ENCODE measurements at places on chromosomes 2 and 18. TPM values are rescaled to one million over a fixed set of nuclear protein-coding genes. Genes with fewer than 3 reads are reported as not detected.

GRCh38 chr18:66105016-66105415 is 354.2 kb downstream of the CDH7 start:
- H3K4me3 ChIP-seq, result no peak overlapping the region
- H3K4me1 ChIP-seq, result no peaks in the 10 kb centered on the region
- no peak for DNase-seq
- no peaks in the 10 kb centered on the region for H3K27me3 ChIP-seq

DNA sequence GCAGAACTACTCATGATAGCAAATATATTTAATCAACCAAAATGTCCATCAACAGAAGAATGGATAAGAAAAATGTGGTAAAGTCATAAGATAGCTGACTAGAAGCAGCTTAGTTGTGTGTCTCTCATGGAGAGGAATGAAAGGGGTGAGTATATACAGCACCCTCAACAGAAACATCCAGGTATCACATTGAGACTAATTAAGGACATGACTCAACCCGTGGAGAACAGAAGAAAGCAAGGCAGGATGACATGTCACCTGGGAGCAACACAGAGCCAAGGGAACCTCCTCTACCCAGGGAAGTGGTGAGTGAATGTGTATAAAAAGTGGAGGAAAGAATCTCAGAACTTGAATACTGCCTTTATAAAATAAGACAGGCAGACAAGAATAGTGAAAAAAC is 1695.0 kb upstream of the CELF4 start:
- no peak overlapping the region for H3K27ac ChIP-seq
- no peaks in the 10 kb centered on the region for H3K4me1 ChIP-seq
- no peaks in the 10 kb centered on the region for H3K27me3 ChIP-seq
- no peak overlapping the region for H3K4me3 ChIP-seq
- no peaks in the 10 kb centered on the region for H3K36me3 ChIP-seq

DNA sequence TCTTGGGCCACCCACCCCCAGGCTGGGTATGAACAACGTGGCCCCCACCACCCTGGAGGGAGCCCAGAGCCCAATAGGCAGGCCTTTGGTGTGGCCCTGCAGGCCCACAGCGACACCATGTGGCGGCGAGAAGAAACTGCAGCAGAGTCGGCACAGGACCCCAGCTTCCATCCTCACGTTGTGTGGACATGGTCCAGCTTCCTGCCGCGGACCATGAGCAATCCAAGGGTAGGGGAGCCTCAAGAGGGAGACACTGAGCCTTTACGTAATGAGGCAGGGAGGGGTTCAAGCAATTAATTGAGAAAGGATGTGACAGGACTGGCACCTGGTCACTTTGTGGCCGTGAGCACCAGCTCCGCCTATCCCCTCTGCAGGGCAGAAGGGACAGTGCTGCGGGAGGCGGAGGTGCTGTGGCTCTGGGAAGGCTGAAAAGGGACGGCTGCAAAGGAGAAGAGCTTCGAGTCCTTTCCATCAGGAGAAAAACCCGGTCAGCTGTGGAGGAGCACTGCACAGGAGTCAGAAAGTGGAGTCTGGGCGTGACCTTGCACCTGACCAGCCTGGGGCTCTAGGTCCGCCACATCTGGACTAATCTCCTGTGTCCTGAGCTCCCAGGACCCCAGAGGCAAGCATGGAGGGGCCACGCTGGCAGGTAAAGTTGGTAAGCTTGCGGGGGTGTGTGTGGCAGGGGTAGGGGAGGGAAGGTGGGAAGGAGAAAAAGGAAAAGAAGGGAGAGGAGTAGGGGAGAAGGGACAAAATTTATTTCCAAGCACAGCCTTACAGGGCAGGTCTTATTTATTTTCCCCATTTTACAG is 44.9 kb downstream of the TMEM37 start:
- H3K27ac ChIP-seq, result no peak overlapping the region
- H3K4me1 ChIP-seq, result no peaks in the 10 kb centered on the region
- peak; percentile 11 for DNase-seq
- no peaks in the 10 kb centered on the region for H3K36me3 ChIP-seq
- no peaks in the 10 kb centered on the region for H3K27me3 ChIP-seq
- no peak overlapping the region for H3K4me3 ChIP-seq

DNA sequence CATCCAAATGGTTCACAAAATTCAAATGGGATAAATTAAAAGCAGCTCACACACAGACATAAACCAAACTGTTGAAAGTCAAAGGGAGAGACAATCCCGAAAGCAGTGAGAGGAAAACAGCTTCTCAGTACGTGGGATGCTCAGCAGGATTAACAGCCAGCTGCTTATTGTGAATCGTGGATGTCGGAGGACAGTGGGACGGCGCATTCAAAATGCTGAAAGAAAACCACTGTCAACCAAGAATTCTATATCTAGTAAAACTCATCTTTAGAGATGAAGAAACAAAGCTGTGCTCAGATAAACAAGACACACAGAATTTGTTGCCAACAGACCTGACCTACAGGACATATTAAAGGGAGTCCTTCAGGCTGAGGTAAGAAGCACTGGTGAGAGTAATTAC is 102.9 kb downstream of the NFATC1 start:
- H3K36me3 ChIP-seq, result peaks cover 6% of the 10 kb centered on the region
- no peaks in the 10 kb centered on the region for H3K4me1 ChIP-seq
- no peak overlapping the region for H3K4me3 ChIP-seq
- H3K27ac ChIP-seq, result no peak overlapping the region
- H3K27me3 ChIP-seq, result no peaks in the 10 kb centered on the region
- DNase-seq, result no peak

GRCh38 chr2:45833968-45834344 is 182.5 kb downstream of the PRKCE start:
- no peak for DNase-seq
- H3K4me3 ChIP-seq, result no peak overlapping the region
- no peaks in the 10 kb centered on the region for H3K27me3 ChIP-seq
- no peaks in the 10 kb centered on the region for H3K36me3 ChIP-seq
- H3K27ac ChIP-seq, result no peak overlapping the region

- no peaks in the 10 kb centered on the region for H3K36me3 ChIP-seq
- no peaks in the 10 kb centered on the region for H3K27me3 ChIP-seq
- no peak overlapping the region for H3K4me3 ChIP-seq
- H3K4me1 ChIP-seq, result no peaks in the 10 kb centered on the region
- no peak for DNase-seq
- H3K27ac ChIP-seq, result no peak overlapping the region
These were observed 617 bp upstream of the ALPG start for GRCh38 chr2:232405943-232406510.

DNA sequence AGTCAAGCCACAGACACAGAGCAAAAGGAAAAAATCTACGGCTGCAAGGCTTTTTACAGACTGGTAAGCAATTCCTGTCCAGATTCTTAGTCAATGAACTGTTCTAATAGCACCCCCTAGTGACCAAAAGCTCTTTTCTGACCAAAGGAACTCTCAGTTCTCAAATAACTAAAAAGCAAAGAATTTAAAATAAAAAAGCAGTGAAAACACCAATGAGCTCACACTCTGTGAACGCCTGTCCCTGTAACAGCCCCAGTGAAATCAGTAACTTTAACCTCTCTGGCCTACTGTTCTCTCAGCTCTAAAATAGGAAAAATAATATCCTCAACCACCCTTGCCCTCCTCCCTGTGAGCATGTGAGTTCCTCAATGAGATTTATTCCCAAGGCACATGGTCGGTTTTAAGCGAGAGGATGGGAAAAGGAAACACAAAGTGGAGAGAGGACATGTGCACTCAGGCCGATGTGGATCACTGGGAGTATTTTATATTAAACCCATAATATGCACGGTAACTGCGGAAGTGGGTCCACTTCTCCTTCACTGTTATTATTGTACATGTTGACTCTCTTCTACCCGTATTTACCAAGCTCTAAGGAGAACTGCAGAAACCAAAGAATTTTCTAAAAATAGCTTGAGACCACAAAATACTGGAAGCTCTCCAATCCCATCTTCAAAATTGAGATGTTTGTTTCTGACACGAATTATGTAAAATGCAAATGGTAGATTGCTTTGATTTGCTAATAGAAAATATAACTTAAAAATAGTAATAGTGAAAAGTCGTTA is 128.5 kb downstream of the STK39 start:
- no peak overlapping the region for H3K27ac ChIP-seq
- H3K27me3 ChIP-seq, result no peaks in the 10 kb centered on the region
- DNase-seq, result peak; percentile 21
- H3K36me3 ChIP-seq, result peaks cover 9% of the 10 kb centered on the region
- no peak overlapping the region for H3K4me3 ChIP-seq

- no peak for DNase-seq
- no peaks in the 10 kb centered on the region for H3K4me1 ChIP-seq
- H3K27me3 ChIP-seq, result no peaks in the 10 kb centered on the region
These were observed 47.6 kb downstream of the TNS1 start for GRCh38 chr2:217954971-217955740.

- H3K27ac ChIP-seq, result no peak overlapping the region
- no peaks in the 10 kb centered on the region for H3K27me3 ChIP-seq
- no peak for DNase-seq
- H3K4me3 ChIP-seq, result no peak overlapping the region
- no peaks in the 10 kb centered on the region for H3K4me1 ChIP-seq
These were observed 54.5 kb downstream of the TSHZ1 start for GRCh38 chr18:75264926-75265597.

DNA sequence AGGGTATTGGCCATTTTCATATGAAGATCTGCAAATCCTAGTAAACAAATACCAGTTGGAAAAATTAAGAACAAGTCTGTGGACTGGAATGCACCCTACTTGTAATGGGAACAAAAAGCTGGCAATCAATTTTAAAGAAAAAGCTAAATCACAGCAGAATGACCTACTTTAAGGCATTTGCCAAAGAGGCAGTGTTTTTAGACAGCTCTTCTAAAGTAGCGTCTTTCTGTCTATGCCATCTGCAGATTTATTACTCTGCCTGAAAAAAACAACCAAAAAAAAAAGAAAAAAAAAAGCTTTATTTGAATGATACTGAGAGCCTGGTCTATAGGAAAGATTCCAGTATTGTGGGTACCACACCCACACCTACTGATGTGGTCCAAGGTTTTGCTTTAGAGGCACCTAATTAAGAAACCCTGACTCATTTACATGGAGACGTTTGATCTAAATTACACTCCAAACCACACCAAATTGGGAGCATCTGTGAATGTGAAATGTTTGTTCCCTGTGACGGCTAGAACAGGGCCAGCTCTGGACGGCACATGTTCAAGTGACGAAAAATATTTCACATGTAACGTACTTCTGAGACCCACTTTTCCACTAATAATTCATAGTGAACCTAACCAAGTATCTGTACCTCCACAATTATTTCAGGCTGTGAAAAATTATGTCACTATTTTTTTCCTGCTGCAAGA is 597.1 kb downstream of the ARHGAP15 start:
- no peak overlapping the region for H3K27ac ChIP-seq
- H3K4me3 ChIP-seq, result no peak overlapping the region

DNA sequence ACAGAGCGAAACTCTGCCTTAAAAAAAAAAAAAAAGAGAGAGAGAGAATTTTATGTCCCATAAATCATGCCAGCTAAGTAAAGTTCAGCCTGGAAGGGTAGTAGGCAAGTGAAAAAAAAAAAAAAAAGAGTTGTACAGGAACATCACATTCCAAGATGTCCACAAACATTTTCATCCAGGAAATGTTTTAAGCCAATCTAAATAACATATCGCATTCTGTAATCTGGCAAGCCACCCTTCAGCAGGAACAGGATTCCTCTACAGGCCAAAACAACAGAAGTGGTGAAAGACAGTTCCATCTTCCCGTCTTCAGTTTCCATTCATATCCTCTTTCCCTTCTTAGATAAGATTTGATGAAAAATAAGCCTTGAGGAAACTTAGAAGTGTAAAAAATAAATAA is 1108.1 kb upstream of the DDX18 start:
- H3K36me3 ChIP-seq, result no peaks in the 10 kb centered on the region
- H3K4me1 ChIP-seq, result no peaks in the 10 kb centered on the region
- no peak overlapping the region for H3K4me3 ChIP-seq
- no peak for DNase-seq

DNA sequence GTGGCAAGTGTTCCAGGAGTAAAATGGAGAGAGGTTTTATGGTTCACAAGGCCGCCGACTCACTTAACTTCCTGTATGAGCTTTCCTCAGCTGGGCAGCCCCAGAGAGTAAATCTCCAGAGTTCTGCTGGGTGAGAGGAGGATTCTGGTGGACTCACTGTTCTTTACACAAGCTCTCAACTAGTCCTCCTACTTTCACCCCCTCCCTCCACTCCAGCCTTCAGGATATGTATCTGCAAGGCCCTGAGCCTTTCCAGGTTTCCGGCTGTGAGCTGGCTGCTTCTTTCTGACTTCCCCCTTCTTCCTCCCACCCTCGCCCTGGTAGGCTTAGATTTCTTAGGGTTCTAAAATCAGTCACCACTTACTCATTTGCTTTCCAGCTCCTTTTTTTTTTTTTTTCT is 34.0 kb downstream of the EML6 start:
- no peak overlapping the region for H3K4me3 ChIP-seq
- no peak for DNase-seq
- no peaks in the 10 kb centered on the region for H3K27me3 ChIP-seq
- H3K36me3 ChIP-seq, result no peaks in the 10 kb centered on the region
- no peak overlapping the region for H3K27ac ChIP-seq
- no peaks in the 10 kb centered on the region for H3K4me1 ChIP-seq

GRCh38 chr2:20103530-20103929 is 52.1 kb upstream of the LAPTM4A start:
- H3K4me1 ChIP-seq, result no peaks in the 10 kb centered on the region

- H3K27ac ChIP-seq, result no peak overlapping the region
- H3K4me1 ChIP-seq, result no peaks in the 10 kb centered on the region
- no peak overlapping the region for H3K4me3 ChIP-seq
- no peaks in the 10 kb centered on the region for H3K36me3 ChIP-seq
- no peaks in the 10 kb centered on the region for H3K27me3 ChIP-seq
- DNase-seq, result no peak
These were observed 12.2 kb upstream of the GNAL start for GRCh38 chr18:11676867-11677266.

- peak; percentile 6 for DNase-seq
- H3K27ac ChIP-seq, result no peak overlapping the region
- H3K4me1 ChIP-seq, result peaks cover 11% of the 10 kb centered on the region
- no peak overlapping the region for H3K4me3 ChIP-seq
- H3K27me3 ChIP-seq, result no peaks in the 10 kb centered on the region
These were observed 68.9 kb upstream of the BOD1L2 start for GRCh38 chr18:57077786-57078552.

- no peaks in the 10 kb centered on the region for H3K4me1 ChIP-seq
- no peaks in the 10 kb centered on the region for H3K27me3 ChIP-seq
- no peaks in the 10 kb centered on the region for H3K36me3 ChIP-seq
- DNase-seq, result no peak
- H3K4me3 ChIP-seq, result no peak overlapping the region
These were observed 6.4 kb upstream of the NCKAP5 start for GRCh38 chr2:133574620-133575019.

DNA sequence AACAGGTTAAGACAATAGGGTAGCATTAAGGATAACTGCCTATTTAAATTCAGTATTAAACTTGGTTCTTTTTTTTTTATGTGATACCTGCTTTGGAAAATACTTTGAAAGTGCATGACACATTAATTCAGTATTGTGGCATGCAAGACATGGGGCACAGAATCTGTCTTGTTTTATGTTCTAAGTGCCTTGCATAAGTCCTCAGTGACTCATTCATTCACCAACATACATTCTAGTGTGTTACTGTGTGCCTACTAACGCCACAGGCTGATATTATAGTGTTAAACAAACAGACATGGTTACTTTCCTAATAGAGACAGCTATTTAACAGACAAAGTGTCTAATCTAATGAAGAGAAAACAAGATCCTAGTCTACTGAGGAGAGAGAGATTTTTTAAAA is 91.7 kb downstream of the GCA start:
- no peaks in the 10 kb centered on the region for H3K36me3 ChIP-seq
- H3K4me1 ChIP-seq, result no peaks in the 10 kb centered on the region
- H3K27ac ChIP-seq, result no peak overlapping the region
- no peak overlapping the region for H3K4me3 ChIP-seq
- no peaks in the 10 kb centered on the region for H3K27me3 ChIP-seq
- DNase-seq, result no peak

The TMEM131 gene
- 35.4 TPM for total RNA-seq

The C2orf78 gene
- not detected for total RNA-seq

The B3GNT7 gene
- 0.16 TPM for total RNA-seq

The ABCG8 gene
- not detected for total RNA-seq

The KCMF1 gene
- 98.1 TPM for total RNA-seq

The PRSS56 gene
- total RNA-seq, result not detected

The CDK15 gene
- not detected for total RNA-seq
